LHCN-M2 (cell line): ENCODE measurements at places on chromosomes 2 and 18. TPM values are rescaled to one million over a fixed set of nuclear protein-coding genes. Genes with fewer than 3 reads are reported as not detected.

Gene PRKRA
- total RNA-seq: 79.6 and 95.5 TPM in 2 replicates

Gene IL36A
- not detected in 2 replicates for total RNA-seq

- DNase-seq: no peak
Observed at GRCh38 chr2:127559454-127559853, 24.0 kb downstream of the MYO7B start.

- peak; percentile 32 for DNase-seq
Observed at GRCh38 chr18:5238371-5238976, 41.4 kb upstream of the AKAIN1 start.

- DNase-seq: peak; percentile 17
Observed at GRCh38 chr2:156483741-156484173, 47.6 kb downstream of the GPD2 start.

DNA sequence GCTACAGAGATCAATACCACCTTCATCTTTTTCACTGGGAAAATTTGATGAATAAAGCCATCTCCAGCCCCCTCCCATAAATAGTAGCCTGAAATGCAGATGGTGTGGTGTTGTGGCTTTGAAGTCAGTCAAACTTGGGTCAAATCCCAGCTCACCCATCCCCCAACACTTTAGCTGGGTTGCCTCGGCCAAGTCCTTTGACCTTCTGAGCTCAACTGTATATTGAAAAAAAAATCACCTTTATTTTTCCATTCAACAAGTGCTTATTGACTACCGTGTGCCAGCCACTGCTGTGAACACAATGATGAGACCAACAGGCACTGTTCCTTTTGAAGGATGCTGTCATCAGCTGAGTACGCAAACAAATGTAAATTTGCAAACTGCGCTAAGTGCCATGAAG is 35.1 kb upstream of the NTSR2 start:
- no peak for DNase-seq

- DNase-seq: peak; percentile 26
Observed at GRCh38 chr18:80033181-80034067, 810 bp upstream of the RBFA start.

- no peak for DNase-seq
Observed at GRCh38 chr2:195342061-195342460, 315.0 kb upstream of the SLC39A10 start.

GRCh38 chr2:45258311-45258710 is 249.1 kb upstream of the SIX2 start:
- DNase-seq: no peak
